ENCODE measurements at places on chromosomes 12 and 14. TPM values are rescaled to one million over a fixed set of nuclear protein-coding genes. Genes with fewer than 3 reads are reported as not detected.

DNA sequence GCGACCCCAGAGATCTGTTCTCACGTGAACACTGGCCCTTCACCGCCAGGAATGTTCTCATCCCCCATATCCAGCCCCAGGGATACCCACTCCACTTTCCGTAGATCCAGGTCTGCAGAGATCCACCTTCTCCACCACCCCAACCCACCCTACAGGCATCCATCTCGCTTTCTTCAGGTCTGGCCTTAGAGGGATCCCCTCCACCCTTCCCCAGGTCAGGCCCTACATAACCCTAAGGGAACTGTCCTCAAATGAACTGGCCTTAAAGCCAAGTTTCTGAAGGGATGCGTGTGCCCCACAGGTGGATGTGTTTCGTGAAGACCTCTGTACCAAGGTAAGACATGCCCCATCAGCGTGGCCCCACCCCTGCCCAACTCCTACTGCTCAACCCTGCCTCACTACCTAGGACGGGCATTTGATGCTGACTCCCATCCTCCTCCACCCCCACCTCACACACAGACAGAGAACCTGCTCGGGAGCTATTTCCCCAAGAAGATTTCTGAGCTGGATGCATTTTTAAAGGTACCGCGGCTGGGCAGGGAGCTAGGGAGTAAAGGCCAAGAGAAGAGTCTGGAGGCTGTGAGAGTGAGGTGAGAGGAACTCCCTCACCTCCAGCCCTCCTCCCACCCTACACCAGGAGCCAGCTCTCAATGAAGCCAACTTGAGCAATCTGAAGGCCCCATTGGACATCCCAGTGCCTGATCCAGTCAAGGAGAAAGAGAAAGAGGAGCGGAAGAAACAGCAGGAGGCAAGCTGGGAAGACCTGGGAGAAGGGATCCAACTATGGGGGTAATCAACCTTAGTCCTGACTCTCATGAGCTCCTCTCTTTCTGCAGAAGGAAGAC lies 912 bp downstream of the PSME1 start:
- DNase-seq, result no peak

Gene RASAL1
- under 0.01 TPM for total RNA-seq

DNA sequence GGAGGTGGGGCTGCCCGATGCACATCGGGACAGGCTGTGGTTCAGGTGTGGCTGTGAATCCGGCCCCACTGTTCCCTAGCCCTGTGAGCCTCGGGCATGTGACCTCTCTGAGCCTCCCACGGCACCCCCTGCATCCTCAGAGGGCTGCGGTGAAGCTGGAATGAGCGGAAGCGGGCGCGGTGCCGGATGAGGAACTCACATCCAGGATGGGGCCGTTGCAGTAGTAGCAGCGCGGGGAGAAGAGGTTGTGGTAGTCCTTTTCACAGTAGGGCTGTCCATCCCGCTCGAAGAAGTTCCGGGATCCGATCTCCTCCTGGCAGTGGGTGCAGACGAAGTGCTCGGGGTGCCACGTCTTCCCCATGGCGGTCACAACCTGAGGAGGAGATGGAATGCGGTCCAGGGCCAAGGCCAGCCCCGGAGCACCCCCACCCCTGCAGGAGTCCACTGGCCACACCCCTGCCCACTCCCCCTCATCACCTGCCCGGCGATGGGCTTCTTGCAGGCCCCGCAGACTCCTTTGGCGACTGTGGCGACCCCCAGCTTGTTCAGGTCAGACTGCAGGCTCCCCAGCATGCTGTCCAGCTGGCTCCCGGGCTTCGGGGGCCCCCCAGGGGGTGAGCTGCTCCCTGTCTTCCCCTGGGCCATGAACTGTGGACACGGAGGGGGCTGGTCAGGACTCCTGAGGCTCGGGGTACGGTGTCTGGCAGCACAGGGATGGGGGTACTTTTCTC lies 13.9 kb upstream of the RPLP0 start:
- no peak for DNase-seq

- no peak for DNase-seq
Measured at GRCh38 chr12:56571121-56571520, 49.5 kb downstream of the RBMS2 start.

GRCh38 chr14:86357876-86358275 lies 827.9 kb downstream of the FLRT2 start:
- DNase-seq, result no peak
